ENCODE measurements at places on chromosomes 1 and 21.

DNA sequence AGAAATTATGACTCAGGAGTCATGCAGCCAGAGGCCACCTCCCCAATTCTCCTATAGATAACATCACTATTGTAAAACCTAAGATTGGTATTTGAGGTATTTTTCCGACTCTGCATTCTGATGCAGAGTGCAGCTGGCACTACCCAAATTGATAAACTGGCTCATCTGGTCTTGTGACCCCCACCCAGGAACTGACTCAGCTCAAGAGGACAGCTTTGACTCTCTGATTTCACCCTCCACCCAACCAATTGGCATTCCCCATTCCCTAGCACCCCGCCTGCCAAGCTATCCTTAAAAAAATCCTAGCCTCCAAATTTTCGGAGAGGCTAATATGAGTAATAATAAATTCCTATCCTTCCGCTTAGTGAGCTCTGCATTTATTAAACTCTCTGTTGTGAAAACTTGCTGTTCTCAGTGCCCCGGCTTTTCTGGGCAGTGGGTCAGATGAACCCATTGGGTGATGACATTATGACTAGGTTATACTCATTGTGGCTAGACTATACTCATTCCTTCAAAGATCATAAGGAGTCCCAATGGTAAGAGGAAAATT, 39.4 kb upstream of the EPS15 start:
- no peak for DNase-seq

GRCh38 chr1:225886159-225887029, 2.6 kb downstream of the LEFTY1 start:
- no peak for DNase-seq

DNA sequence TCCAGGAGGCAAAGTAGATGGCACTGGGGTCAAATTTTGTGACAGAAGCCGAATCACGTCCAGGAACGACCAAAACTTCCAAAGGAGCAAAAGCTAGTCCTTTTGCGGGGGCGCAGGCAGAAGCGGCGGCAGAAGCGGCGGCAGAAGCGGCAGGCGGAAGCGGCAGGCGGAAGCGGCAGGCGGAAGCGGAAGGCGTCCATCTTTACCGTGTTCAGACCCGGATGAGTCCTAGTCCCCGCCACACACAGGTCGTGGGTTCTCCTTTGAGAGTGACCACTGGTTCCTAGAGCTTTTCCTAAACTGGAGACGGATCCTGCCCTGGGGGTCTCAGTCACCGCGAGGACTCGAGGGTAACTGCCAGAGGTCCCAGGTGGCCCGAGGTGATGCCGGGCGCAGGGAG, 53.6 kb downstream of the POFUT2 start:
- DNase-seq = no peak

GRCh38 chr1:157575744-157576143, 22.1 kb downstream of the FCRL4 start:
- no peak for DNase-seq

GRCh38 chr1:81832573-81832972, 31.8 kb downstream of the ADGRL2 start:
- DNase-seq = no peak

- DNase-seq = peak; percentile 86
These were observed 14.4 kb upstream of the ERVH48-1 start for GRCh38 chr21:42939582-42940413.

GRCh38 chr1:218377143-218377660, 32.1 kb downstream of the TGFB2 start:
- no peak for DNase-seq

DNA sequence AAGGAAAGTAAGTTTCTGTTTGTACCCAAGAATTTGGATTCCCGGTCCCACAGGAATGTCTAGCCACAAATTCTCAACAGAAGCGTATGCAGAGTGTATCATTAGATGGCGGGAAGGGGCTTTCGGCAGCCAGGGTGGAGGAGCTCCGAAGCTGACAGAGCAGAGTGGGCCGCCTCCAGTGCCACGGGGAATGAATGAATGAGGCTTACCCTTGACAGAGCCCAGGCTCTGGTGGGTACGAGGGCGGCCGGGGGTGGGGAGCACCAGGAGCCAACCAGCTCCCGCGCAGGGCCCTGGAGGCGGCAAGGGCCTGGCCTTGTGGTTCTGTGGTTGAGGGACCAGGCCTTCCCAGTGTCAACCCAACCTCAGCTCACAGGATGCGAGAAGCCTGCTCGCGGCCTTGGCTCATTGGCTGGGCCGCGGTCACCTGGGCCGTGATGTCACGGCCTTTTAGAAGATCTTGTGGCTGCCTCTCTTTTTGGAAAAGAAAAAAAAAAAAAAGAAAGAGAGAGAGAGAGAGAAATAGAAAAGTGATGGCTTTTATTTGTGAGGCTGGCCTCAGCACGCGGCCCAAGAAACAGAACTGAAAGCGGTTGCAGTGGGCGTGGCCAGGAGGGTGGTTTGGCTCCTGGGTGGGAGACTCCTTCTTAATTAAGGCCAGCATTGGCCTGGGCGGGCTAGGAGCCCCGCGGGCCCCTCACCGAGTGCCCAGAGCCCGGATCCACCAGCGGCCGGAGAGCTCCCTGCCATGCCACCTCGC, 34.9 kb upstream of the RUNX3 start:
- DNase-seq = no peak

DNA sequence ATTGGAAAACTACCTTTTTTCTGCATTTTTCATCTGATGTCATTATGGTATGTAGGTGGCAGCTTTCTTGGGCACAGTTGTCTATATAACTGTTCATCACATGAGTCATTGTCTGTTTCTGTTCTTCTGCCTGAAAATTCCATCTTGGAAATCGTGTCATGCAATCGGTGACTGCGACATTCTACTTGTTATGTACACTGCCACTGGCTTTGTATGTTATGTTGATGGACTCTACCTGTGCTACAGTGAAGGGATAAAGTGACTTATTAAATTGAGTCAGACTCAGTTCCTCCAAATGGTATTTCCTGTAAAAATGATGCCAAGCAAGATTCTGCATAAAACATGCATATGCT, 8.6 kb downstream of the SMAP2 start:
- no peak for DNase-seq

- DNase-seq = no peak
These were observed 804.6 kb upstream of the CXADR start for GRCh38 chr21:16708101-16708835.

GRCh38 chr1:51420867-51421627, 90.7 kb upstream of the TTC39A start:
- DNase-seq = no peak

GRCh38 chr1:97833881-97834280, 87.0 kb downstream of the DPYD start:
- no peak for DNase-seq

GRCh38 chr1:162717548-162718184, 72.8 kb upstream of the HSD17B7 start:
- DNase-seq = no peak

GRCh38 chr21:16028142-16028541, 298.4 kb downstream of the USP25 start:
- DNase-seq = no peak

DNA sequence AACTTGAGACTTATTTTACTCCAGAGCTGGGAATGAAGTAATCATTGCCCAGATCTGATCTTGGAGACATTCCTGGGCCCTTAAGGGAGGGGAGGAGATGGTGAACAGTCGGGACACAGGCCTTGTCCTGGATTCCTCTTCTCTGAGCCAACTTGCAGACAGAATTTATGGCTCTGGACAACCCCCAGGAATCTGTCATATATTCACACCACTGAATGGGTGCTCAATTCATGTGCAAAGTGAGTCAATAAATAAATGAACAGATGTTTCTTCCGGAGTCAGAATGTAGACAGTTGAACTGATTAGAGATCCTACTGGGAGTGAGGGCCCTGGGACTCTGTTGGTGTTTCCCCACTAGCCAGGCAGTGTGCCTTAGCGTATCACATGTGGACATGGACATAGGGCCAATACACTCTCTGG, 2.6 kb downstream of the TUFT1 start:
- DNase-seq = no peak

DNA sequence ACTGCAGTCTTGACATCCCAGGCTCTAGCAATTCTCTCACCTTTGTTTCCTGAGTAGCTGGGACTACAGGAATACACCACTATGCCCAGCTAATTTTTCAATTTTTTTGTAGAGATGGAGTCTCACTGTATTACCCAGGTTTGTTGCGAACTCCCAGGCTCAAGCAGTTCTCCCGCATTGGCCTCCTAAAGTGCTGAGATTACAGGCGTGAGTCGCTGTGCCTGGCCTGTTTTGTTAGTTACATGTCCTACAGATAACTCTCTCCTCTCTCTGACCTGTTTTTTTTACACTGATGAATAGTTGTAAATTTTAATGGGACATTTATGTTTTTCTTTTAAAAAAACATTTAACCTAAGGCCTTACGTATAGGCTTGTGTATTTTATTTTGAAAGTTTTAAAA, 19.8 kb downstream of the PTBP2 start:
- DNase-seq = no peak

- DNase-seq = no peak
These were observed 26.4 kb upstream of the IL12RB2 start for GRCh38 chr1:67281244-67281643.

- DNase-seq = no peak
These were observed 9.3 kb downstream of the MTFR1L start for GRCh38 chr1:25829046-25829445.

- DNase-seq = no peak
These were observed 55.2 kb downstream of the DMRTB1 start for GRCh38 chr1:53514436-53514835.

All from tibial nerve (tissue), 4 donors.